ENCODE measurements at places on chromosomes 4 and X. TPM values are rescaled to one million over a fixed set of nuclear protein-coding genes. Genes with fewer than 3 reads are reported as not detected.

ARMCX4 gene
- 5.8 TPM for total RNA-seq

CDX4 gene
- total RNA-seq = not detected

GPR82 gene
- not detected for total RNA-seq

LDB2 gene
- total RNA-seq = 57.1 TPM

FAM9C gene
- total RNA-seq = not detected

CHRNA9 gene
- total RNA-seq = not detected

KLB gene
- total RNA-seq = not detected

FHIP1A gene
- total RNA-seq = 1.3 TPM

RUFY3 gene
- total RNA-seq = 30.0 TPM

SPON2 gene
- 4.6 TPM for total RNA-seq

CENPVL2 gene
- not detected for total RNA-seq

CXorf49 gene
- total RNA-seq = not detected

PPEF1 gene
- 0.19 TPM for total RNA-seq

GC gene
- total RNA-seq = not detected

CRMP1 gene
- total RNA-seq = 23.8 TPM

SPANXD gene
- total RNA-seq = not detected

TMEM185A gene
- 19.1 TPM for total RNA-seq

ARSJ gene
- total RNA-seq = 66.1 TPM

PAK3 gene
- total RNA-seq = 0.53 TPM

HSD17B13 gene
- total RNA-seq = not detected

MAGEC1 gene
- not detected for total RNA-seq

LPAR4 gene
- total RNA-seq = 0.15 TPM

TIMM8A gene
- total RNA-seq = 5.8 TPM

MGARP gene
- 0.10 TPM for total RNA-seq

REPS2 gene
- total RNA-seq = 2.8 TPM

GAB1 gene
- total RNA-seq = 8.1 TPM

SHISA3 gene
- 3.2 TPM for total RNA-seq

CFAP47 gene
- total RNA-seq = not detected

UCHL1 gene
- total RNA-seq = 997 TPM

ZMAT1 gene
- 1.6 TPM for total RNA-seq

SASH3 gene
- not detected for total RNA-seq

GPRASP1 gene
- 0.58 TPM for total RNA-seq

TENT5D gene
- not detected for total RNA-seq

AWAT2 gene
- not detected for total RNA-seq

CLDN22 gene
- not detected for total RNA-seq

CITED1 gene
- not detected for total RNA-seq

RHOXF1 gene
- not detected for total RNA-seq

SYNPO2 gene
- 0.53 TPM for total RNA-seq

F8A1 gene
- 21.4 TPM for total RNA-seq

RASL11B gene
- 0.58 TPM for total RNA-seq

IBSP gene
- not detected for total RNA-seq

GPR143 gene
- 10.9 TPM for total RNA-seq

BANK1 gene
- 1.1 TPM for total RNA-seq

NALF2 gene
- 0.29 TPM for total RNA-seq

BRS3 gene
- not detected for total RNA-seq

HSFX4 gene
- not detected for total RNA-seq

CAPN6 gene
- total RNA-seq = not detected

TCEAL5 gene
- not detected for total RNA-seq

GLOD5 gene
- total RNA-seq = not detected

All from glomerular endothelial cell (primary cell).